ENCODE measurements at places on chromosomes 1 and 21.

DNA sequence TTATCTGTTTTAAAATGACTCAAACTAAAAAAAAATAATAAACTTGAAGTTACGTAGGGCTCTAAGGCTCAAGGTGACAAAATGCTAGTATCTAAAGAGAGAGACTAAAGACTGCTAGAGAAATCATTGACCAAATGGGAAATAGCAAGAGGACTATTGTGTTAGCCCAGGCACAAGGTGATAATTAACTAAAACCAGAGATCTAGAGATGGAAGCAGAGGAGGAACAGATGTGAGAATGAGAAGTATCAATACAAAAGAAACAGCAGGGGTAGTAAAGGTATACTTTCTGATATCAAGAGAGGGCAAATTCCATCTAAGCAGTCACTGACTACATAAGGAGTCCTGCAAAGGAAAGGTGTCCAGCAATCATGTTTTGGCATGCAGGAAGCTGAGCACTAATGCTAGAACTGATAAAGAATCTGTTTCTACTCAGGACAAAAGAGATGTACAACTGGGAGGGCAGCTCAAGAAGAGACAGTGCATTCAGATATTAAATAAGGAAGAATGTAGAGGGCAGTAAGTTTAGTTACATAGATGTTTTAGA is 100.2 kb upstream of the GNG4 start:
- no peak for DNase-seq

- no peak for DNase-seq
These were observed 93.0 kb downstream of the CLIC6 start for GRCh38 chr21:34761758-34762330.

GRCh38 chr1:88722492-88722891 is 38.4 kb downstream of the PKN2 start:
- no peak for DNase-seq

- no peak for DNase-seq
These were observed 62.7 kb upstream of the RUNX3 start for GRCh38 chr1:24992761-24993211.

GRCh38 chr1:50697440-50698421 is 262.3 kb downstream of the FAF1 start:
- no peak for DNase-seq

DNA sequence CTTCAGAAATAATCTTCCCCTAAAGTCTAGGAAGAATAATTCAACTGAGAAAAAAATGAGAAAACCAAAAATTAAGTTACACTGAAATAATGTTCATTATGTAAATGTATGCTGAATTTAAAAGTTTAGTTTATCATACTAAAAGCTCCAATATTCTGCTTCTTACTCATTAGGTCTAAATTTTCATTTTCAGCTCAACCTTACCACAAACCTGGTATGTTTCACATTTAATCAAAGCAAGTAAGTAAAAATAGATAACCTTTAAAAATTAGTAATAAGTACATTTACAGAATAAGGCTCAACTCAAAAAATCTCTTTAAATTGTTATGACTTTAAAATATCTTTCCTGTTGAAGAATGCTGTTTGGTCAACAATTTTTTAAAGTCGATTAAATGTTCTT is 15.0 kb downstream of the BTG3 start:
- no peak for DNase-seq
